ENCODE measurements at places on chromosomes 7 and 10.

GRCh38 chr7:106630648-106631047 is 30.3 kb downstream of the CCDC71L start:
- no peak for DNase-seq

GRCh38 chr10:3321123-3321522 is 148.5 kb upstream of the PITRM1 start:
- no peak for DNase-seq

DNA sequence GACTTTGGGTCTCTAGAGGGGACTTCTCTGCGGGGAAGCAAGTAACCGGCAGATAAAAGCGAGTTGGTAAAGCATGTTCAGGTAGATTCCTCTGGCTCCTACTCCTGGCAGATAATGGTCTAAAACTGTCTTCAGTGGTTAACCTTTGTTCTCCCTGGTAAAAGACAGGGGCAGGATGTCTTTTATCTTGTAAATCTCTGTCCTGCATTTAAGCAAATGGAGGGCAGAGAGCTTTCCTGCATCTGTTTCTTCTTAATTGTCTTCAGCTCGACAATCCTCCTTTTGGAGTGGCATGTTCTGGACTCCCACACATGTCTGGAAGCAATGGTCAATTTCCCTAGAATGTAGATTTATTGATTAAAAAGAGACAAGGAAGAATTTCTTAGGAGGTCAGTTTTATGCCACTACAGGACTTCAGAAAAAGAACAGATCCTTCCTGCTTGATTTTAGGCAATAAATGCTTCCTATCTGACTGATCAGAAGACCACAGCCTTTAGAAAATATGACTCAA is 16.6 kb downstream of the C7orf33 start:
- no peak for DNase-seq

- no peak for DNase-seq
Measured at GRCh38 chr7:51014811-51015210, 232.1 kb upstream of the GRB10 start.

DNA sequence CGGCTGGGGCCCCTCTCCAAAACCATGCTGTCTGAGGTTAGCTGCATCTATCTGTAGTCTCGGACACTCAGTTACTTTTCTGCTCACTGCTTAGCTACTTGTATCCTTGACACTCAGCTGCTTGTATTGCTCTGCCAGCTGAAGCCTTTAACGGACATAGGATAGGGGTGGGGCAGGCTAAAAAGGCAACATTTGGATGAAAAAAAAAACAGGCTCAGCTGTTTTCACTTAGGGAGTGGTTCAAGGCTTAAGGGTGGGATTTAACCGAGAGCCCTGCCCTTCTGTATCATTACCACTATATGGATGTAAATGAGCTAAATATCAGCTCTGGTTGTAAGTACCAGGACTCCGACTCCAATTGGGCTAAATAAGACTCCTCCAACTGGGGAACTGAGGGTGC is 28.6 kb downstream of the LSMEM1 start:
- no peak for DNase-seq

- DNase-seq: no peak
Measured at GRCh38 chr7:23925088-23925487, 215.1 kb downstream of the STK31 start.

DNA sequence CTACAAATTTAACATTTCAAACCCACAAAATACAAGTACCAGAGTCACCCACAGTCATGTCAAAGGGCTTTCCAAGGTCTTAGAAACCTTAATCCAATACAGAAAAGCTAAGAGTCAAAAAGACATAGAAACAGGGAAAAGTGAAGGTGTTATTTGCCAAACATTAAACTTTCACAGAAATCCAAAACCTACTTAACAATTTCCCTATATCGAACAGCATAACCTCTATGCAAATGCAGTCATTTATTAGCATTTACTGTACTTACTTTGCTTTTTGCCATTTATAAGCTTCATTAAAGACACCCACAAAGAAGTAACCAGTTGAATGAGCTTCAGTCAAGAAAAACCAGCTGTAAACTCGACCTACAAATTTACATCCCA is 1.6 kb downstream of the PANK1 start:
- no peak for DNase-seq

DNA sequence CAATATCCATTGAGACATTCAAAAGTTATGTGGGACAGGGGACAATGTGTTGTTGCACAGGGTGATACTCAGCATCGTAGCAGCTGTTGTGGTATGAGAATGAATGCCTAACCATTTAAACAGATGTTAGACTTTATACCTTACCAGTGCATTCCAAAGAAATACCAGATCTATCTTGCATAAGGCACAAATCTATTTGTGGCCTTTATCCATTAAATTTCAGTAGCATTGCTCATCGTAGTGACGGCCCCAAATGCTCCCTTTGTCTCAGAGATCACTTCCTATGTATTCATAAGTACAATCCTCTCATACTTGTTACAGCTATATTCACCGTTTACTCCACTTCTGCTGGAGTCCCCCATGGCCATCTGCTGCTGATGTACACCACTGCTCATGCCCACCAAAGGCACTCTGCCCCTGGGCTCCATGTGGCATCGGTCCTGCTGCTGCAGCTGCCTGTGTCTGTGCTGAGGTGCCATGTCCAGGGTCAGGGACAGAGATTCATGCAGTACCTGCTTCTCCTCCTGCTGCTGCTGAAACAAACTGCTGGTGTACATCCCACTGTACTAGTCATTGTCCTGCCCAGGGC is 96.3 kb downstream of the CPED1 start:
- no peak for DNase-seq

DNA sequence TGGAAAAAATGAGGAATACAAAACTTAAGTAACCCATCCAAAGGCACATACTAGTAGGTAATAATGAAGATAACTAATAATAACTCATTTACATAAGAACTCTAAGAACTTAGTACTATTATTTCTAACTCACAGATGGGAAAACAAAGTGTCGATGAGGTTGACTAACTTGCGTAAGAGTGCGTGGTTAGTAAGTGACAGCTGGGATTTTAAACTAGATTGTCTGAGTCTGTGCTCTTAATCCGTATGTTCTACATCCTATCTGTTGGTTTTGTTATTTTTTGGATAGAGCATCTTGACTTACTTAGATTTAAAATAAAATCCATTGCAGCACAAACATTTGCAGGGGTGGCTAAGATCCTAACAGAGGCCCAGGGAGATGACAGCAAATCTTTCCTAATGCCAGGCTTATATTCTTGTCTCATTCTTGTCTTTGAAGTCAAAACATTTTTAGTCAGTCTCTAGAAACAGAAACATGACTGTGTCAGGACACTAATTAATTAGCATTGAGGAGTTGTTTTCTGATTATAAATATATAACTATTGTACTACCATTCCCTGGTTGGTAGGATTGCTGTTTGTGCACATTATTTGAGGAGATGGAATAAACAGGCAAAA is 11.7 kb downstream of the RPA3 start:
- DNase-seq: no peak

- DNase-seq: no peak
Measured at GRCh38 chr7:8109196-8110022, 140.8 kb downstream of the GLCCI1 start.
